ENCODE measurements at places on chromosomes 6 and 20.

DNA sequence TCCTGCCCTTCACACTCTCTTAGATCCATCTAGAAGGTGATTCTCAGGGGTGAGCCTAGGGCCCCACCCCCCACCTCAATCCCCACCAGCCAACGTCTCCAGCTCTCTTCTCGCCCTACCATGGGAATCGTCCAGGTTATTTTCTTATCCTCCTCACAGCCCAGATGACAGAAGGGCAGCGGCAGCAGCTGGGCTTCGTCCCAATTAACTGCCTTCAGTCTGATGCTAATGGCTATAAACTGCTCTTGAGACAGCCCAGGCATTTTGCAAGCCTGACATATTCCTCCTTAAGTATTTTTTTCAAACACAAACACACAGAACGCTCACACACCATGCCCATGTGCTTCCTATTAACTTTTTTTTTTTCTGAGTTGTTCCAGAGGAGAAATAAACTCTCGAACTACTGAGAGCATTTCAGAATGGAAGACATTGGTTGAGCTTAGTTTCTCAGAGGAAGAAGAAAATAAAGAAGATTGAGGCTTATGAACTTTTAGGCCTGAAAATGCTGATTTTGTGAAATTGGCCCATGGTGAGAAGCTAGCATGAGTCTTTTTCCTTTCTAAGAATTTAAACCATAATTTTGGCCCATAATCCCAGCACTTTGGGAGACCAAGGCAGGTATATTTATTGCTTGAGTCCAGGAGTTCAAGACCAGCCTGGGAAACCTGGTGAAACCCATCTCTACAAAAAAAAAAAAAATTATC is 124.6 kb downstream of the EYA2 start:
- DNase-seq, result no peak

- no peak for DNase-seq
Measured at GRCh38 chr6:40456390-40457013, 130.7 kb downstream of the LRFN2 start.

GRCh38 chr6:14597090-14597489 is 479.5 kb downstream of the CD83 start:
- DNase-seq, result no peak

DNA sequence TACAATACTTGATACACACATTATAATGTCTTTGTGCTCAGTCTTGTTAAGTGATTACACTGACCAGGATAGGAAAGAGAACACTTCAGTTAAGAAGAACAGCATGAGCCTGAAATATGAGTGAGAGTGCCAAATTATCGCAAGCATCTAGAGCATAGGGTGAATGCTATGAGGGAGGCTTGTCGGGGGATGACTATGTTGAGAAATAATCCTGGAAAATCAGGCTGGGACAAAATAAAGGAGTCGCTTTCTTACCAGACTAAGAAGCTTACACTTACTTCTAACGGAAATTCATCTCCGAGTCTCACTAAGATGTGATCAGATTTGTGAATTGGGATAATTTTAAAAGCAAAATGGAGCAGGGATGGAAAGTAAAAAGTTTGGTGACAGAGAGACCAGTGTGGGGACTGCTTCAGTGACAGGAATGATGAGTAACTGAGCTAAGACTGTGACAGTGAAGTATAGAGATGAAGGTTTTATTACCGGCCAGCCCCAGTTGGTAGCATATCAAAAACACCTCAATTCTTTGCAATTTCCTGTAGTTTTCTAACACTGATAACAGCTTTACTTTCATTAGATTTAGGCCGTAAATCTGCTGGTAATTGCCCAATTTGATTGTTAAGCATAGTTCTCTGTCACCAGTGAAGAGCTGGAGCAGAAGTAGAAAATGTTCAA is 48.4 kb upstream of the DEFB112 start:
- no peak for DNase-seq

DNA sequence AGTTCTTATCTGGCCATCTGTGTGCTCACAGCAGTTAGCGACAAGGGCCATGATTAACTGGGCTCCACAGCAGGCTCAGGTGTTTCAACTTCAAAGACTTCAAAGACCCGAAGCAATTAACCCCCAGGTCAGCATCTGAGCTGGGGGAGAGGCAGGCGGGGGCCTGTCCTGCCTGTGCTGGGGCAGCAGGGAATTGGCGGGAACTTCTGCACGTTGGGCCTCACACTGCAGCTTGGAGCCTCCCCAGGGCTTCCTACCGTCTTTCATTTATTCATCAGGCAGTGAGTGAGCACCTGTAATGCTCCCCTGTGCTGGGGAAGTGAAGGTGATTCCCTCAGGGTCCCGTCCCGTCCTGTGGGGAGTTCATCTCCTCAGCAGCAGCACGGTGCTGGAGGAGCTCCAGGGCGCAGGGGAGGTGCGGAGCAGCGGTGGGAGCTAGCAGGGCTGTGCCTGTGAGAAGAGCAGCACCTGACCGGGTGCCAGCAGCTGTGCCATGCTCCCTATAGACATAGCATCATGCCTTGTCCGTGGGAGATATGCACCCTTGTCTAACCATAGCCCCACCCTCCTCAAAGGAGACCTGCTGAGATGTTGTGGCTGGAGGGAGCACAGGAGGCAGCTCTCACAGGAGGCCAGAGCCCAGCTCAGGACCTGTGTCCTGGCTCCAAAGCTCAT is 51.8 kb upstream of the FRMD1 start:
- no peak for DNase-seq

Measured in MCF 10A (cell line).